ENCODE measurements at places on chromosomes 6 and 20.

- DNase-seq = no peak
Observed at GRCh38 chr6:163661272-163661671, 246.8 kb downstream of the QKI start.

- no peak for DNase-seq
Observed at GRCh38 chr20:11716239-11716944, 201.3 kb upstream of the BTBD3 start.

DNA sequence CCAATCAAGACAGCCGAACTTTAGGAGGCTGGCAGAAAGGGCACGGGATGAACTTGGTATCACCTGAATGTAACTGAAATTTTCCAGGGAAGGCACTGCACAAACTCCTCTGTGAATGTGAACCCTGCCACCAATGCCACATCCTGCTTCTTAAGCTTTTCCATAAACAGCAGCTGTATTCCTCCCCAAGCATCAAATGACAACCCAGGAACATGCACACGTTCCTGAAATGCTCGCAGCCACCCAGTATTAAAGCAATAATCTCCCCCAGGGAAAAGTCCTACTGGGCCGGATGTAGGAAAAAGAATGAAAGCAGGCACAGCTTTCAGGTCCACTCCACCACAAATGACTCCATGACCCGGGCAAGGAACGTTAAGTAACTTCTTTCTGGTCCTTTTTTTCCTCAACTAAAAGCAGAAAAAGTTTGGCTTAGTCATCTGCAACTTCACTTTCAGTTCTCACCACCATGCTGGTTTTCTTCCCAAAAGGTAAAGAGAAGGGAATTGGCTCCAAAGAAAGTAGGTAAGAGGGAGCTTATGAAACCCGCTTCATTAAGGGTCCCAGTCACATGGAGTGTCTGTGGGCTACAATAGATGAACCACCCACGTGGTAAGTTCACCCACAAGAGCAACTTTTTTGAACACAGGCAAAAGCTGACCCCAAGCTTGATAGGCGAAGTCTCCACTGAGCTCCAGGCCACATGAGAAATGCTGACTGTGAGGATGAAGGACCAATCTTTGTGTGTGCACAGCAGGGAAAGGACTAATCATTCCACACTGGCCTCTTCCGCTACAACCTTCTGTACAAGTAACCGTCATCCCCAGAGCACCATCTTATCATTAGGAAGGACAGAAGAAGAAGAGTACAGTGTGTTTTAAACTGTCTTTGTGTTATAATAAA is 90.1 kb downstream of the HIVEP2 start:
- DNase-seq = no peak

DNA sequence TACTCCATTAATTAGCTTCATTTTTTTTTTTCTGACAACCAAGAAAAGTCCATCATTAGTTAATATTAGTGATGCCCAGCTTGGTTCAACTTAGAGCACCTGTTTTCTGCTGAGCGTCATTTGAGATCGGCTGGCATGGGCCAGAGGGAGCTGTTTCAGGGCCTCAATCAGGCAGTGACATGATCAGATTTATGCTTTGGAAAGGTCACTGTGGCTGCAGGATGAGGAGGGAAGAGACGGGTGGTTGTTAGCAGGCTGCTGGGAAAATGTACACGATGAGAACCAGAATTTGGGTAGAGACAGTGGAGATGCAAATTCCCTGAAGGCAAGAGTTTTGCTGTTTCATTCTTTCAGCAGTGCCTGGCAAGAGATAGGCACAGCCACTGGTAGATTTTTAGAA is 4.4 kb upstream of the STX16 start:
- no peak for DNase-seq

GRCh38 chr6:130843575-130844320 is 16.5 kb downstream of the SMLR1 start:
- no peak for DNase-seq

DNA sequence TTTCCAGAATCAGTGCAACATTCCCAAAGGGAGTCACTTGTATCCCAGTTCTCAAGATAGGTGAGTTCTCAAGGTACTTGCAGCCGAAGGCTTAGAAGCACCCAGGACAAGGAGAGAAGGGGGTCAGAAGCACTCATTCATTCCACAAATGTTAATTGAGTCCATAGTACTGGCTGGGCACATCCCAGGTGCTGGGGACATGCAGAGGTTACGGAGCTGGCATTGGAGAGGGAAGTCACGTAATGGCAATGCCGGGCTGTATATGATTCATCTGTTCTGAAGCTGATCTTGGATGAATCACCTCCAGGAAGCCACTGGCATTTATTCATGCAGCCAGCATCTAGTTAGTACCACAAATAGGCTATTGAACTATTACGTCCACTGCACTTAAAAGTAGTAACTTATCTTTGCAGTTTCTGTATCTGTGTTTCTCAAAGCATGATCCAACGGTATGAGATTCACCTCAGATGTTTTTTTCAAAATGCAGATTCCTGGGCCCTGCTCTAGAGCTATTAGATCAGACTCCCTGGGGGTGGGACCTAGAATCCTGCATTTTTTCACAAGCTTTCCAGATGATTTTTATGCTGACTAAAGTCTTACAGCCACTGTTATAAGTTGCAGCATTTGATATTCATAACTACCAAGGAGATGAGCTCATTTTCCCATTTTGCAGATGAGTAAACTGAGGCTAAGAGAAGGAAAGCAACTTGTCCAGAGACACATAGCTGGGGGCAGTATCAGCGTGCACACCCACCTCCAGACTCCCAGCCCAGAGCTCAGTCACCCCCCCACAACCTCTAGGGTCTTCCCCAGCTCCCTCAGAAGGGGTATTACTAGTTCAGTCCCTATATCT is 44.1 kb upstream of the ID1 start:
- no peak for DNase-seq

DNA sequence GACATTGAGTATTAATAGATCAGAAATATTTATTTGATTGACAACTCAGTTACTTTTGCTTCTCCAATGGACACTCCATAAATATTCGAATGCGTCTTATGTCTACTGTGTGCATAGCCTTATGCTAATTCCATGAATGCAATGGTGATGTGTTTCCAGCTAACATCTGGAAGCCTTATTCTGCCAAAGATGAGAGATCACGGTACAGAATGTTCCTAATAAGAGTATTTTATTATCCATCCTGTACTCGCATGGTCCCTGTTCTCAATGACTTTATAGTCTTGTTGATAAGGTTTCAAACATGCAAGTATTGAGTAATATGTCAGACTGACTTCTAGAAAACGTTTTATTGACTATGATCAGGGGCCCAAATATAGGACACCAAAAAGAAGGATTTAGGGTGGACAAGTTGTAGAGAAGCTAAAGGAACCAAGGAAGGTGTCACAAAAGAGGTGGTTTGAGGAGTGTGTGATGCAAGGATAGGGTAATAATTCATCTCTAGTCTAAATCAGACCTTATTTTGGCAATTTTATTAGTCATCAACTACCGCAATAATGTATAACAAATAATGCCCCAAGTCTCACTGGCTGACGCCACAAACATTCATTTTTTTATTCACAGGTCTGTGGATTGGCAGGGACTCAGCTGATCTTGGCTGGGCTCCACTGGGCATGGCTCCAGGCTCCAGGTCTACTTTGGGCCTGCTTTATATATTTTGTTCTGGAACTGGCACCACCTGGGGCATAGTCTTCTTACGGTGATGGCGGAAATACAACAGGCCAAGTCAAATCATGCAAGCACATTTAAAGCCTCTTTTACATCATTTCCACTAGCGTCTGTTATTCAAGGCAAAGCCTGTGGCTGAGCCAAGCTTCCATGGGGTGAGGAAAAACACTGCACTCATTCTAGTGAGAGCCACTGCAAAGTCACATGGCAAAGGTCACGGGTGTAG is 24.5 kb upstream of the CD83 start:
- DNase-seq = no peak

- no peak for DNase-seq
Observed at GRCh38 chr6:1903780-1904465, 294.2 kb downstream of the FOXC1 start.

DNA sequence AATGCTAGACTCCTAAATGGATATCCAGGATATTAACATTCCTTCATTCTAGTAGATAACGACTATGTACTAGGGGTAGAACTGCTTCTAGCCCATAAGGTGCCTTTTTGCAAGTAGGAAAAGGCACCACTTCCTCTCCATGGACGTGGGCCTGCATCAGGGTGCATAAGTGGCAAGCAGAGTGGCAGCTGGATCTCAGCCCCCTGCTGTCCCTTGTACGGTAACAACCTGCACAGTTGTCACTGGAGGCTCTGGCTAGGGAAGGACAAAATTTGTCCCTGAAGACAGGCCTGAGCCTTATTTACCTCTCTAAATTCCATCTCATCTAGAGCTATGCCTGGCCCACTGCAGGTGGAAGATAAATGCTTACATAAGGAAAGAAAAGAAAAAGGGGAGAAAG is 42.5 kb upstream of the SAYSD1 start:
- DNase-seq = no peak

GRCh38 chr6:121760745-121761144 is 325.3 kb downstream of the GJA1 start:
- DNase-seq = no peak

GRCh38 chr20:49284818-49285217 is 7.0 kb upstream of the ZNFX1 start:
- DNase-seq = no peak

GRCh38 chr6:71502956-71503355 is 214.3 kb downstream of the OGFRL1 start:
- no peak for DNase-seq

GRCh38 chr6:42735976-42736375 is 9.9 kb downstream of the TBCC start:
- DNase-seq = no peak

DNA sequence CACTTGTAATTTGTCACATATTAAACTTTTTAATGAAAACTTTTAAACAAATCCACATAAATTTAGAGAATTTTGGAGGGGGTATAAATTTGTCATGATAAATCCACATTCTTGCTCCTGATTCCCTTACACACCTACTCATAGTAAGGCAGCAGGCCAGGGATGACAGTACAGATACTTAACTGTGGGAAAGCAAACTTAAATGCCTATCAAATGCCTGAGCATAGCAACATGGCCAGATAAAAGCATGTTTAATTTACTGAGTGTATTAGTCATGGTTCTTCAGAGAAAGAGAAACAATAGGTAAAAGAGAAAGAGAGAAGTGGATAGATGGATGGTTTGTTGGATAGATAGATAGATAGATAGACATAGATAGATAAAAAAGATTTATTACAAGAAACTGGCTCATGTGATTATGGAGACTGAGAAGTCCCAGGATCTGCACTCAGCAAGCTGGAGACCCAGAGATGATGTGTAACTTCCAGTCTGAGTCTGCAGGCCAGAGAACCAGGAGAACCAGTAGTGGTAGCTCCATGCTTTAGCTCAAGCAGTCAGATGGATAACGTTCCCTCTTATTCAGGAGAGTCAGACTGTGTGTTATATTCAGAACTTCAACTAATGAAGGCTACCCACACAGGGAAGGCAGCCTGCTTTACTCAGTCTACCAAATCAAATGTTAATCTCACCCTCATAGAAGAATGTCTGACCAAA is 15.9 kb upstream of the ADGRF1 start:
- DNase-seq = no peak

GRCh38 chr6:134145786-134146185 is 93.4 kb upstream of the SLC2A12 start:
- DNase-seq = no peak

- peak; percentile 41 for DNase-seq
Observed at GRCh38 chr20:34560141-34560523, 1.6 kb downstream of the MAP1LC3A start.

GRCh38 chr20:32544893-32545840 is 40.0 kb downstream of the NOL4L start:
- no peak for DNase-seq

DNA sequence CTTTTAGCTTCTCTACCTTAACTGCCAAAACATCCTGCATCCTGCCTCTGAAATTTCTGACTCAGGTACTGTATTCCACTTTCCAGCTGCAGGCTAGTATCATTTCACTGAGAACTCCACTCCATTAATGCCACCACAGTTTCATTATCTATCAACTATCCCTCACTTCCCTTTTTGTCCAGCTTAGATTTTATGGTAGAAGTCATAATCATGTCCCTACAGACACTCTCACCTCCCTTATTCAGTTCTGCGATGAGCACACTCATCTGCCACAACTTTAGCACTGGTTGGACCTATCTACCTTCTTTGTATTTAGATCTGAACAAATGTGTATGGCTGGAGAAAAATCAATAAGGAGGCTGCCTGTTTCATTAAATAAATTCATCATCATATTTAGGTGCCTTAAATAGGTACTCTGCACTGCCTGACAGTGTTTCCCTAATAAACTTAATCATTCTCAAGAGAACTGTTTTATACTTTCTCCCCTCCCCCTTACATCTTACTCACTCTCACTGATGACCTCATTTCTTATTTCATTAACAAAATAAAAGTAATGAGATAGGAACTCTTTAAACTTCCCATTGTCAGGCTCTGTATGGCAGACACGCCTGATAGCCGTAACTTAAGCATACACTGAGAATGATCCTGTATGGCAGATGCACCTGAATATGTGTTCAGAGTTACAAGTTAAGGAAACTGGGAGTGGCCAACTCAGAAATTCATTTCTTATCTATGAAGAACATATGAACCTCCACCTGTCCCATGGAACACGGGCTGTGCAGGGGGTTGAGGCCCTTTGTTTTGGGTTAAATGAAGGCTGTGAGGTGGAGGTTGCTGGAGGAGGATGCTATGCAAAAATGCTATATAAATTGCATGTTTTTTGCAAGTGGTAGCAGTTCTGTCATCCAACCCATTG is 95.3 kb upstream of the MAN1A1 start:
- no peak for DNase-seq

DNA sequence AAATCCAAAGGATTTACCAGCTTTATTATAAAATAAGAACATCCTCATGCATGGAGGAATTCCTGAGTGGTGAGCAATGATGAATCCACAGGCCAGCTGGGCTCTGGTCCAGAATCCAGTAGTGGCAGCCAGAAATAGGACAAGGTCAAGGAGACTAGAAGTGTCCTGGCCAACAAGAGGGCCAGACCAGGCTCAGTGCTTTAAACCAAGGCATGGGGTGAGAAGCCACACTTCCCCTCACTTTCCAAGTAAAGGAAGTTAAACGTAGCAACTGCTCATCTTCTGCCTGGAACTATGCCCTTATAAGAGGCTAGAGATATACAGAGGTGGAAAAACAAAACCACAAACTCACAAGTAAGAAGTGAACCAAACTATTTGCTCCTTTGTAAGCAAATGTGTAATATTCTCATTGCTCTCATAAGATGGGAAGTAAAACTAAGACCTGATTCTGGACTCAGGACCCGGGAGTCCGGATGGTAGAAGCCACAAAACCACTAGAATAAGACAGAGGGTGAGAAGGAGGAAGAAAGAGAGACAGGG is 253.2 kb downstream of the UST start:
- DNase-seq = no peak

DNA sequence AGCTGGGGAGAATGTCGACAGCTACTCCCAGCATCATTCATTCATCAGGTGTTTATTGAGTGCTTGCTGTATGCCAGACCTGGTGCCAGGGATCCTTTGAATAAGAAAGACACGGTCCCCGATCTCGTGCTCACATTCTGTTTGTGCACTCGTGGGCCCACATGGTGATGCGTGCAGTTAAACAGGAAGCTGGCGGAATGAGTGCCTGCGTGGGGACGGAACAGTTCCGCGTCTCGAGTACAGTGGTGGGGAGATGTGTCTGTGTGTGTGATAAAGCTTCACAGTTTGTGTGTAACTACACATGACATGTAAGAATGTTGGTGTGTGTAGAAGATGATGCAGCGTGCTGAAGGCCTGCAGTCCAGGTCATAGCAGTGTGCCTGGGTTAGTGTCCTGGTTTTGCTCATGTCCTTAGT is 6.5 kb downstream of the RBM38 start:
- no peak for DNase-seq
